HAP-1 (cell line): ENCODE measurements at places on chromosomes 3 and 15.

DNA sequence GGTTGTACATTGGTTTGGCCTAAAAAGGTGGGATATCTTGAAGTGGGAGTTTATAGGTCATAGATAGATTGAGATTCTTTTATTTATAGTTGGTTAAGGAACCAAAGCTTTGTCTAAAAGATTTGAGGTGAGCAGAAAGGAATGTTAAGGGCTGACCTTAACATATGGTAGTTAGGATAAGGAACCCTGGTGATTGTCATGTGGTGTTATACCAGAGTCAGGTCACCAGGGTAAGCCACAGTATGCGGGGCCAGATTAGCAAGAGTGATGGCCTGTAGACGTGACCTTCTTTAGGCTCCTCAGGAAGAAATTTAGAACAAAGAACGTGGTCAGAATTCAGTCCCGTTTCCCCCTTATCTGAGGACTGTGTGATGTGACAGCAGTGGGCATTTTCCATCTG is 249.2 kb downstream of the GABRG3 start:
- DNase-seq = no peak

DNA sequence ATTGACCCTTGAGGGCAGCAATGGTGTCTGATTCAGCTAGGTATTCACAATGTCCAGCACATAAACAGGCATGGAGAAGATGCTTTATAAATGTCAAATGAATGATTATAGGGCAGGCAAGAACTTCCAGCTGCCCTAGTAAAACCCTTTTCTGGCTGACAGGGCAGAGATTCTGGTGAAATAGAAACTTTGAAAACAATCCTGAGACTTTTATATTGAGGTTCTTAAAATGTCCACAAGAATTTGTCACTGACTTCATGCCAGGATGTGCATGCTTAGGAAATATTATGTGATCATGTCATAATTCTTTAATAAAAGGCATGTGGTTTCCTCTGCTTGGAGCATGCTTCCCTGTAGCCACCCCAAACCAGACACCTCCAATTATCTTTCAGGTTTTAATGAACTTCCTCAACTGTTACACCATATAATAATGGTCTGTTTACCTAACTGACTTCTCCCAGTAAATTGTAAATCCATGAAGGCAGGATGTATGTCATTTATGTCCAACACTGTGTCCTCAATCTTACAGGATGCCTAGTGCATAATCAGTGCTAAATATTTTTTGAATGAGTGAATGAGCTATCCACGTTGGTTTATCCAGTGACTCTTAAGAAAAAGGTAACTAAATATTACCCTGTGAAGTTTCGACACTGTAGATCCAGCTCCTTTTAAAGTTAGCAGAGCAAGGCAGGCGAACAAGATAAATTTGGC is 43.4 kb upstream of the CLRN1 start:
- DNase-seq = no peak

DNA sequence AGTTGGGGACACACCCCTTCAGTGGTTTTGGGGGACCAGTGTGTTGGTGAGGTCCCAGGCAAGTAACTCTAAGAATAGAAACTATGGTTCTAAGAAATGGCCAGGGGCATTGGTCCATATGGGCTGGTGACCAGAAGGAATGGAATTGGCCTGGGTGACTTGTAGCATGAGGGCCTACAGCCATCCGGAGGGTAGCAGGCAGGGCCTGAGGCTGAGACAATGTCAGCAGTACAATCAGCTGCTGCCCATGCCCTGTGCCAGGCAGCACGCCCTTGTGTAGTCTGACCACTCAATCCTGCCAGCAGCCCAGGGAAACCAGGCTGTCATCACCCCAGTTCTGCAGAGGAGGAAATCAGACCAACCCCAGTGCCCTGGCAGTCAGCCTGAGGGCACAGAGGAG is 100.6 kb downstream of the DNAJB8 start:
- DNase-seq = no peak

DNA sequence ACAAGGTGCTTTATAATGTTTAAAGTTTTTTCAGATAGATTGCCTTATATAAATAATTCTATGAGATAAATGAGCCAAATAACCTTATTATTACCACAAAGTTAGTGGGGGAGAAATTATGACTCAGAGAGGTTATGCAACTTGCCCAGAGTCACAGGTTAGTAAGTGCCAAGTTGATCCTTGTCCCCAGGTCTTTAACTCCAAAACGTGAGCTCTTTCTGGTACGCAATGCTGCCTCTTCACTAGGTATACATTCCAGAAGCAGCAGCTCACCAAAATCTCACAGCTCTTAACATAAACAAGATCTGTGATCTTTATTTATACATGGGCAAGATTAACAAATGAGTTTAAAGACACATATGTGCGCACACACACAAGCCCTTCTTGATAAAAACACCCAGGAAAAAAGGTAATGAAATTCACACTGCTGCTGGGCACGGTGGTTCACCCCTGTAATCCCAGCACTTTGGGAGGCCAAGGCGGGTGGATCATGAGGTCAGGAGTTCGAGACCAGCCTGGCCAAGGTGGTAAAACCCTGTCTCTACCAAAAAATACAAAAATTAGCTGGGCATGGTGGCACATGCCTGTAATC is 59.8 kb upstream of the NR2F2 start:
- no peak for DNase-seq

DNA sequence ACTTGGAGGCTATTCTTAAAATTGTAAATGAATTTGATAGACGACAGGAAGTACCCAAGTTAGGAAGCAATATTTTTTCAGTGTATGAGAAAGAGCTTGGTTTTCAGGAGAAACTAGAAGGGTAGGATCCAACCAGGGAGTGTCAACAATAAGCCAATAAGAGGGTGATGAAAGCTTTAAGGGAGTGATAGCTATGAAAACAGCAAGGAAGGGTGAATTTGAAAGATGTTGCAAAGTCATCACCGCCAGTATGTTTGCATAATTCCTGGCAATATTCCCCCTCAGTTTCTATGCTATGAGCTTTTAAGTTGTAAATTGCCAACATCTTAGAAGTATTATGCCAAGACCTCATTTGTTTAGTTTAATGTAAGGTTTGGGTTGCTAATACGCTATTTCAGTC is 11.8 kb upstream of the CSTA start:
- no peak for DNase-seq

DNA sequence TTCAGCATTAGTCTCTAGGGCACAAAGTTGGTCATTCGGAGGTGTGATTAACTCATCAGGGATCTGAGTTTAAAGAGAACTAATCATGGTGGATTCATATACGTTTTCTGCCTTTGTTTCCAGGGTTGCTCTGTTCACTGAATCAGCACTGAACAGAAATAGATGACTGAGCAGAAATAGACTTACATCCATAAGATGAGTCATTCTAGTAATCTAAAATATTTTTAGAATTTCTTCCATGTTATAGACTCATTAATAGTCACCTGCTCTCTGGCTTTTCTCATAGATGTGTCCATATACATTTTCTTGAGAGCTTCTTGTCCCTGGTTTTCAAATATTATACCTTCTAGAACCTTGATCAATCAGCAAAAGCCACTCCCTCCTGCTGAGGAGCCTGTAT is 837.6 kb upstream of the DPPA4 start:
- no peak for DNase-seq

DNA sequence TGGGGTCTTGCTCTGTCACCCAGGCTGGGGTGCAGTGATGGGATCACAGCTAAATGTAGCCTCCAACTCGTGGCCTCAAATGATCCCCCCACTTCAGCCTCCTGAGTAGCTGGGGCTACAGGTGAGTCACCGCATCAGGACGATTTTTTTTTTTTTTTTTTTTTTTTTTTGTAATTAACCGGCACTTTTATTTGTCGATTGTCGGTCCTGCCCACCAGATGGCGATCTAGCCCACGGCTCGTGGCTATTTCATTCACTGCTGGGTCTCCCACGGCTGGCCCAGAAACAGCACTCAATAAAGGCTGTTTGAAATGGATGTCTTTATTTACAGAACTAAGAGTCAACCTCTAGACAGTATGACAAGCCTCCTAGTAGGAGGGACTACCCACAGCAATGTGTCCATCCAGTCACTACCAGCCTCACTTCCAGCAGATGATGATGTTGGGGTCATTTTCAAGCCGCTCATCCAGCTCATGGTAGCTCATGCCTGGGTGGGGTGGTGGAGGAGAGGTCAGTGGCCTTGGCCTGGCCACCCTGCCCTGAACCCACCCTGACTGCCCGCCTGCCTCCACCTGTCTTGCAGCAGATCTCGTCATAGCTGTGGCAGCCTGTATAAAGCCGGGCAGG is 1.8 kb upstream of the ZMYND10 start:
- DNase-seq = peak; percentile 83

DNA sequence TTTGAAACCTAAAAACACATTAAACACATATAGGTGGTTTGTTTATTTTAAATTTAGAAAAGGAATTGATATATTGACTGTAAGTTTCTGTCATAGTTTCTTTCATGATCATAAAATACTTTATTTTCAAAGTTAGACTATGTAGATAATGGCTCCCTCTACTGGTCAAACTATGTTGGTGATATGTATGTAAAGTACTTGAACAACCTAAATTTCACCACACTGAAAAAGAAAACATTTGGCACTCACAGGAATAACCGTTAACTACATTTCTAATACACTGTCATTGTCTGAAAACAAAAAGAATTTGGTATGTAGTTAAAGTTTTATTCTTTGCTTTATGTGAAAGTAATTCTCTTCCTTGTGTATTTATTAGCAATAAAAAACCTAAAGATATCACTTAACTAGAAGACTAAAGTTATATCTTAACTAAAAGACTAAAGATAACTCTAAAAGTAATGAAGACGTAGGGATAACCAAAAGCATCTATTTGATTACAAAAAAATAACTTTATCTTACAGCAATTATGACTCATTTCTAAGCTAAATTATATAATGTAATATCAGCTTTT is 427.5 kb downstream of the VGLL3 start:
- DNase-seq = no peak

DNA sequence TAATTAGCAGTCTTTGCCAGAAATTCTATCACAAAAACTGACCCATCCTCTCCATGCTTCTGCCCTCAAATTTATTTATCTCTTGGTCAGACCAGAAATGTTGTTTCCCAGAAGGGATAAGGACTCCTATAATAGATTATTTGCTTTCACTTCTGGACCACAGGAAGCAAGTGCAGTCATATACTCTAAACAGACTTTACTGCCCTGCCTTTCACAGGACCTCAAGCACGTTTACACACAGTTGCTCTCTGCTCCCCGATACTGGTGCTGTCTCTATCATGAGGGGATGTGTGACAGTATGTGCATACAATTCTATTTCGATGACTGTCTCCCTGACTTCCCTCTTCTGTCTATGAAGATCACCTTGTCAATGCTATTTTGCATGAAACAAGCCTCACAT is 205.5 kb upstream of the TGFBR2 start:
- no peak for DNase-seq

- DNase-seq = no peak
These were observed 562 bp downstream of the CGGBP1 start for GRCh38 chr3:88058306-88058580.

GRCh38 chr15:69032031-69032430 is 17.5 kb downstream of the NOX5 start:
- no peak for DNase-seq

GRCh38 chr3:129313415-129313664 is 34.7 kb downstream of the HMCES start:
- DNase-seq = no peak

GRCh38 chr3:52490939-52491526 is 4.1 kb upstream of the STAB1 start:
- DNase-seq = no peak

DNA sequence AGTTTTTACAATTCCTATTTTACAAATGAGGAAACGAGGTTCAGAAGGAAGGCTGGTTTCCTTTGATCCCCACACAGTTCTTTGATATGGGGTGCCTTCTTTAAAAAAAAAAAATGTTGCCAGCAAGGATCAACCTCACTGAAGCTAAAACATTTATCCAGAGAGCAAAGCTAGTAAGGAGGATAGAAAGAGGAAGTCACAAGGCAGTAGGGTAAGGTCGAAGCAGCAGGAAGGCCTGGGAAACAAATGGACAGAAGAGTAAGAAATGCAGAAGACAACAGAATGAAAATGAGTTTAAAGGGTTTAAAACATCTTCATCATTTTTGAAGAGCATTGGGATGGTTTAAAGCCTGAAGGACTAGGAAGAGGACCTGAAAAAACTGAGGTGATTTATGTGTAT is 30.6 kb upstream of the CP start:
- no peak for DNase-seq

DNA sequence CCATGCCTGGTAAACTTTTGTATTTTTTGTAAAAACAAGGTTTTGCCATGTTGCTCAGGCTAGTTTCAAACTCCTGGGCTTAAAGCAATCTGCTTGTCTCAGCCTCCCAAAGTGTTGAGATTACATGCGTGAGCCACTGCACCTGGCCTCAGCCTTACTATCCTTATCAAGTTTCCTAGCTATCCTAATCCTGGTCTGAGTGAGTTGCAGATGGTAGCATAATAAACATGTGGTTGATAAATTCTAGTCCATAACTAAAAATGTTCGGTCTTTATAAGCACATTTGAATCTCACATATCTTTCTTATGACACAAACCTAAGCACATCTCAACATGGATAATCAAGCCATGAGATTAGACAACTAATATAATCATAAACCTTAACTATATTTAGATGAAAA is 18.5 kb downstream of the NPHP3 start:
- DNase-seq = no peak
